NCI-H82 (cell line): ENCODE measurements at places on chromosomes 5 and 9.

DNA sequence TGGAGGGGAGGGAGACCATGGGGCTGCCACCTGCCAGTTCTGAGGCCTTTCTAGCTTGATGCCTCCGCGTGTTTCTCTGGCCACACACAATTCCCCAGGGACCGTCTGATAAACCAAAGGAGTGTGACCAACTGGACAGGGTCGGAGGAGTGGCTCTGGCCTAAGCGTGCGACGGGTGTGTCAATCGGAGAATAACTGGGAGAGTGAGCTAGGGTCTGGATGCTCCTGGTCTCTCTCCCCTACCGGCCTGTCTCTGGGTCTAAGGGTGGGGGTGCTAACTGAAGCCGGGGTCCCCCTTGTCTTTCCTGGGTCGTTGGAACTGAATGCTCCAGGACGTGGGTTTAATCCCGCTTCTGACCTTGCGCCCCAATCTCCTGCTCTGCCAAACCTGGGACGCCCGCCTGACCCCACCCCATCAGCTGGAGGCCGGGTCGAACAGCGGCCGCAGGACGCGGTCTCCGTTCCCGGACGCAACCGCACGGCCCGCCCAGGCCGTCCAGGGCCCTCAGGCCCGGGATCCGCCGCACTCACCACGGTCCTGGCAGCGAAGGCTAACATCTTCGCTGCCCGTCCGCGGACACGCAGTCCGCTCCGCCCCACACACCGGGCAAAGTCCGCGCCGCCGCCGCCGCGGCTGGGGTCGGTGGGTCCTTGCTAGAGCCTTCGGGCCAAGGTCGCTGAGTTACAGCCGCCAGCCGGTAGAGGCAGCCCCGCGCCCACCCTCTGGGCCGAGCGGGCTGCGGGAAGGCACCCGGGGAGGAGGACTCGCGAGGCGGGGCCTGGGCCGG lies 447 bp downstream of the CRAT start:
- DNase-seq = peak; percentile 48

DNA sequence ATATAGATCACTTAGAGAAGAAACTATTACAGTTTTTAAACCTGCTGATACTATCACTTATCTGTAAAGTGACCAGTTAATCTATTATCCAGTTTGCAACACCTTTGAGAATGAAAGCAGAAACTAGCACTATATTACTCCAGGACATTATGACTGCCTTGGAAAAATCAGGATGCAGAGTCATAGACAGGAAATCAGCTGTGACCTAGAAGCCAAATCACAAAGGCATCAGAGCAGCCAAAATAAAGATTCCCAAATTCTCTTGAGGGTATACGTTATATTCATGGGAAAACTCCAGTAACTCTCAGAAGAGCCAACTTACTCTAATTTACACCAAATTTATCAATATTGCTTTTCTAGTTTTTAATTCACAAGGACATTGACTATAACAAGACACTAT lies 49.9 kb downstream of the CDO1 start:
- DNase-seq = no peak

- DNase-seq = no peak
Measured at GRCh38 chr9:17878810-17879370, 300.0 kb downstream of the SH3GL2 start.

GRCh38 chr5:118981783-118982182 lies 6.6 kb downstream of the DTWD2 start:
- no peak for DNase-seq

- DNase-seq = no peak
Measured at GRCh38 chr9:127884976-127885490, 7.6 kb upstream of the AK1 start.

DNA sequence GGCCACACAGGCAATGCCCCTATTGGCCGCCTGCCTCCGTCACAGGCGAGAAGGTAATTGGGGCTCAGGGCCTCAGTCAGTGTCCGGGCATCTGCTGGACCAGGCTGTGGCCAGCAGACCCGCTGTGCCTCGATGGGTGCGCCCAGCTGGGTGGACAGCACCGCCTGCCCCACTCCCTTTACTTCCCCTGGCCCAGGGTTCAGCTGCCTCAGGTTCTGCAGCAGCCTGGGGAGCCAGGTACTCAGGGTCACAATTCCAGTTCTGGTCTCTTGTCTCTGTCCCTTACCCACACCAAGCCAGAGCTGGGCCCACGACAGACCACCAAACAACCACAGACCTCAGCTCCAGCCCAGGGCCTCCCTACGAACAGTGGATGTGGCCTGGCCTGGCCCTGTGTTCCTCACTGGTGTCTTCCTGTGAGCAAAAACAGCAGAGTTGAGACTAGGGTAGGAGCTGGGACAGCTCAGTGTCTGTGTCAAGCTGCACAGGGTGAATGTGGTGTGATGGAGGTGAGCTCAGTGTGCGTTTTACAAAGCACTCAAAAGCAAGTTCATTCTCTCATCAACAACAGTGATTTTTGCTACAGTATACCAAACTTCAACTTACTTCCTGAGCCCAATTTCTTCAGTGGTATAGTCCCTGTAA lies 33.4 kb upstream of the SUSD3 start:
- no peak for DNase-seq

DNA sequence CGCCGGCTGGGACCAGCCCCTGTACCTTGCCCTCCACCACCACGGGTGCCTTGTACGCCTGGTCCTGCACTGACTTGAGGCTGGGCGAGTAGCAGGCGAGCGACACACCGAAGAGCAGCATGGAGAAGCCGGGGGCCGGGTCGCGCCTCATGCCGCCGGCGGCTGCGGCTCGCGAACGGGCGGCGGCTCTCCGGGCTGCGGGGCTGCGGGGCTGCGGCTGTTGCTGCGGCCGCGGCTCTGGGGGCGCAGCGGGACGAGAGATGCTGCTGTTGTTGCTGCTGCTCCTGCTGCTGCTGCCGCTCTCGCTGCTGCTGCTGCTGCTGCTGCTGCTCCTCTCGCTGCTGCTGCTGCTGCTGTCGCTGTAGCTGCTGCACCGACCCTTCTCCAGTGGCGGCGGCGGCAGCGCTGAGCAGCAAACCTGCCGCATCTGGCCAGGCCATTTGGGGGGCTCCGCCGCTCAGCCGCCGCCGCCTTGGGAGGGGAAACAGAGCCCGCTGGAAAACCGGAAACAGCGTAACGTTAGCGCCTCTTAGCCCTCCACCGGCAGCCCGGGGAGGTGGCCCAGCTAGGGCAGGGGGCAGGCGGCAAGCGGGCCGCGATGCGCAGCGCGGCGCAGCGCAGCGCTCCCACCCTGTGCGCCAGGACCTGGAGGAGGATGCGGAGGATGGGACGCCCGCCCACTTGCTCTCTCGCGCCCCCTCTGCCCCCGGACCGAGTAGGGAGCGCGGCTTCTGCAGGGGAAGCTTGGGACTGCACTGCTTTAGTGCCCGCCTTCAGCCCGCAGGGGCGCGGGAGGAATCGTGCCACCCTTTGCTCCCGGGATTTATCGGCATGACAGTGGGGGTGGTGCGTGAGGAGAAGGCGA lies at the start of gene NRG2:
Gene NRG2, minus strand, starts transcription at position 657 of the 865 bp plus-strand sequence.
- peak; percentile 89 for DNase-seq

DNA sequence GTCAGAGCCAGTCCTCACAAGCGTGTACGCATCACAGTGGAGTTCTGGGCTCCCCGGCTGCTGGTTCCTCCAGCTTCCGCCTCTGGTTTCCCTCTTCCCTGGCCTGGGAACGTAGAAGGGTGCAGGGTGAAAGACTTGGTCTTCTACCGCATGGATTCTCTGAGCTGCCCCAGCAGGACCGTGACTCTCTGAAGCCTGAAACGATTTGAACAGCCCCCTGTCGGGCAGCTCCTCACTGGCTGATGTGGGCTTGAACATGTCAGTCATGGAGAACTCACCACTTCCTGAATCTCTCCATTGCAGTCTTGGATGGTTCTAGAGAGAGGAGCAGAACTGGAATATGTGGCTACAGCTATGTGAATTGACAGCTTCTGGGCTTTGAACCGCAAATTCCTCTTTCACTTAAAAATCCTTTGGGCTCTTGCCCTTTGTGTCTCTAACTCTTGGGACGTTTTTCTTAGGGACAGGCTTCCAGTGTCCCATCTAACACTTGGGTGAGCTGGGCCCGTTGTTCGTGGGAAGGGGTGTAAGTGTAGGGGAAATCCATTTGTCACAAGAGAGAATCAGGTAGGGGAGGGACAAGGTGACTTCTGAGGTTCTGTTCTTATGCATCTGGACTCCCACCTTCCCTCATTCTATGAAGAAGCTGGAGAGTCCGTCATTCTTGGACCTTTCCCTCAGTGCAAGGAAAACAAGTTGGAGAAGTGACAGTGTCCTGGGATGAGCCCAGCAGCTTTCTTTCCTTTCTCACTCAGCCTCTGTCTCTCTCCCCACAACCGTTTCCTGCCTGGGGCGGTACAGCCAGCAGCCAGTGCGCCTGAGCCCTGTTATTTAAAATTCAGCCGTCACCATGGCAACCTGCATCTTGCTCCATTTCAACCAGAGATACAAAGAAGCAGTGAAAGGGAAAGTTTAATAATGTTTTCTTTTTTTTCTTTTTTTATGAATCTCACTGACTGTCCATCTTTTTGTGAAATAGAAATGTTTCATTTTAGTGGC lies 84.7 kb downstream of the PTTG1 start:
- DNase-seq = no peak

DNA sequence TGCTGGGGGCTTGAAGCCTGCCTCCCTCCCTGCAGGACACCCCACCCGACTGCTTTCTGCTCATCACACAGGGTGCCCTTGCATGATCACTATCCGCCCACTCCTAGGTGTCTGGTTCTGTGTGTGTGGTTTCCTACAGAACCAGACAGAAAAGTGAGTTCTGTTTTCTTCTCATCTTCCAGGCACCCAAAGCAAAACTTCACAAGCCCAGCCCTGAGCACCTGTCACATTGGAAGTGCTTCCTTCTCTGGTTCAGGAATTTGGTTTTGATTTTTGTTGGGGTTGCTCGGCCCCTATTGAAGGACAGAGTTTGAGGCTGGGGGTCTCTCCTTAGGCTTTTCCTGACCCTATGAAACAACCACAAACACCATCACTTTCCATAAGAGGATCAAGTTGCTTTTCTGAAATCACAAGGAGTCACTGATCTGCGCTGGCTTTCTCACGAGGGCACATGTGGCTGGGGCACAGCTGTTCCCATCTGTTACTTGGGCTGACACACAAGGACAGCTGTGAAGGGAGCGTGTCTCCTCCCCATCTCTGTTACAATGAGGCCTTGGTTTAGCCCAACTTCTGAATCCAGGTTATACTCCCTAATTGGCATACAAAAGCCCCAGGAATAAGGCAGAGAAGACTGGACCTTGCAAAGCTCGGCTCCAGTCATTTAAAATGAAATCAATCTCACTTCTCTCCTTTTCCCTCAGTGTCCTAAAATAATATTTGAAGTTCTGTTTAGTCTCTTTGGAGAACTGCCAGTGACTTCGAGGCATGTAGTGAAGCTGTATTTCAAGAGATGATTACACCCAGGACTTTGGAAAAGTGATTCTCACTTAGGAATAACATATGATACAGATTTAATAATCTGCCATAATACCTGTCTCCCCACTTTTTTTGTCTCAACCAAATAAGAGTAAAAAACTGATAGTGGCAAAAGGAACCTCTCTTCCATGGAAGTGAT lies 213.1 kb upstream of the GAS1 start:
- DNase-seq = no peak

GRCh38 chr5:30878296-30878695 lies 315.2 kb upstream of the CDH6 start:
- no peak for DNase-seq

GRCh38 chr5:111737716-111738115 lies 19.3 kb downstream of the NREP start:
- no peak for DNase-seq

DNA sequence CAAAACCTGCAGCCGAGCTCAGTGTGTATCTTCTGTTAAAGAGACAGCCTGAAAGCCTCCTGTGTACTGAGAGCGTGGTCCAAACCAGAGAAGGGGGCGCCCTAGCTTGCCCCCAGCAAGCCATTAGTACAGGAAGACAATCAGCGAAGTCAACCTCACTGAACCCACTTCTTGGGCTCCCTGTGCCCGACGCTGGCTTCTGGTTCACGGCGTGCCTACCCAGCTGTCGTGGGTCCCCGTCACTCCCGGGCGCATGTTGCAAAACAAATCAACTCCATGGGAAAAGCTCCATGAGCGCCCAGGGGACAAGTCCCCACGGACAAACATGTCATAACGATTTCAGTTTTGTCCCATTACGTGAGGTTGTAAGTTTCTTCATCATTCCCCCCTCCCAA lies 326.9 kb downstream of the SH3GL2 start:
- no peak for DNase-seq

DNA sequence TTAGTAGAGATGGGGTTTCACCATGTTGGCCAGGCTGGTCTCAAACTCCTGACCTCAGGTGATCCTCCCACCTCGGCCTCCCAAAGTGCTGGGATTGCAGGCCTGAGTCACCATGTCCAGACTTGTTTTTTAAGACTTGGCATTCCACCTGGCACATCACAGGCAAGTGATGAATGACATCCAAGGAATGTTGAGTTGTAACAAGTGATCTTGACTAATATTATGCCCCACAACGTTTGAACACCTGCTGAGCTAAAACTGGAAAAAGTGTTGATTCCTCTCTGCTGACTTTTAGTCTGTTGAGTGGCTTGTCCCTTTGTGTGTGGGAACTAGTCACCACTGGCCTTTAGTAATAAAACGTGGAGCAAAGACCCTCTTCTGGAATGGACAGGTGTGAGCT lies 54.6 kb downstream of the SUB1 start:
- DNase-seq = no peak

DNA sequence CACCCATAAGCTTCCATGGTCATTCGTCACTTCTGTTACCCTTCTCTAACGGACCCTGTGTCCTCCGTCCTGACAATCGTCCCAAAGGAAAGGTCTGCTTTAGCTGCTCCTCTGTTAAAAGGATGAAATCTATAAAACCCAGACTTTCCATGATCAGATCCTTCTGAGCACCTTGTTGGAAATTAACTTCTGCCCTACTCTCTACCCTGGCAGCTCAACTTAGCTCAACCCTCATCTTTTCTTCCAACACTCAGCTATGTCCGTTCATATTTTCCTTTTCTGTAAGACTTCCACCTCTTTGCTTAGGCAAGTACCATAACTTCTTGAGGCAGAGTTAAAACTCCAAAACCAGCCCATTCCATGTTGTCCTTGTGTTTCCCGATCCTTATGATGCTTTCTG lies 205.4 kb downstream of the SPATA31A6 start:
- no peak for DNase-seq

- no peak for DNase-seq
Measured at GRCh38 chr9:115036691-115037090, 81.3 kb downstream of the TNC start.
